Small intestine (tissue), 16 donors: ENCODE measurements at places on chromosomes 13 and 19. TPM values are rescaled to one million over a fixed set of nuclear protein-coding genes. Genes with fewer than 3 reads are reported as not detected.

DNA sequence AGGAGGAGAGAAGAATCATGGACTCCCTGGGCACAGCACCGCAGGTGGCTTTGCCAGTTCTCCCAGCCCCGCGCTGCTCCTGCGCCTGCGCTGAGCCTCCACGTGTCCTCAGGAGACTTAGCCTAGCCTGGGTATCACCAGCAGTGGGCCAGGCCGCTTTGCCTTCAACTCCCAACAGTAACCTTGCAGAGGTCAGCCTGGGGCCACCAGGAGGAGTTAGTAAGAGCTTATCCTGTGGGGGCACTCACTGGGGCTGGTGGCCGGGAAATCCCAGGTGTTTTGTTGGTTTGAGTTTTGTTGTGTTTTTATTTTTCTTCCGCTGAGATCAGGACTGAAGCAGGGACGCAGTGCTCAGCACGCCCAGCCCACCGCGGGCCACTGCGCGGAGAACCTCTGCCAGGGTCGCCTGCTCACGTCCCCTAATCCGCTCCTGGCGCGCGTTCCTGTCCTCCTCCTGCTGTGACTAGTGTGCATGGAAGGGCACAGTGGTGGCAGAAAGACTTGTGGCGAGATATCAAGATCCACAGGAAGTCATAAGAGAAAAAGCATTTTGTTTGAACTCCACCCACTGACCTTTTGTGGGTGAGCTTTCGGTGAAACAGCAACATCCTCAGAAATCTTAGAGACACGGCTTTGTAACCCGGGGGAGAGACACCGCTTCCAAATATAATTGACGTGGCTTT, 207.4 kb upstream of the RFC3 start:
- H3K36me3 ChIP-seq: no peaks in the 10 kb centered on the region
- H3K4me1 ChIP-seq: no peaks in the 10 kb centered on the region
- DNase-seq: peak; percentile 21
- H3K4me3 ChIP-seq: no peak overlapping the region
- no peaks in the 10 kb centered on the region for H3K27me3 ChIP-seq

- H3K36me3 ChIP-seq: peaks cover 50% of the 10 kb centered on the region
- DNase-seq: peak; percentile 95
- H3K27me3 ChIP-seq: no peaks in the 10 kb centered on the region
- H3K4me1 ChIP-seq: peaks cover 58% of the 10 kb centered on the region
Observed at GRCh38 chr19:46303322-46303690, 6.5 kb downstream of the HIF3A start.

- no peaks in the 10 kb centered on the region for H3K27me3 ChIP-seq
- H3K4me3 ChIP-seq: no peak overlapping the region
- no peaks in the 10 kb centered on the region for H3K4me1 ChIP-seq
Observed at GRCh38 chr13:82654861-82655855, 1227.1 kb downstream of the SLITRK1 start.

- H3K27me3 ChIP-seq: no peaks in the 10 kb centered on the region
- H3K36me3 ChIP-seq: peaks cover 5% of the 10 kb centered on the region
- DNase-seq: no peak
- H3K27ac ChIP-seq: peak overlapping the region; percentile 41
Observed at GRCh38 chr19:6219586-6220290, 60.0 kb downstream of the MLLT1 start.

- no peak overlapping the region for H3K4me3 ChIP-seq
- H3K4me1 ChIP-seq: no peaks in the 10 kb centered on the region
- no peaks in the 10 kb centered on the region for H3K36me3 ChIP-seq
Observed at GRCh38 chr13:105634059-105634458, 901.4 kb downstream of the EFNB2 start.

DNA sequence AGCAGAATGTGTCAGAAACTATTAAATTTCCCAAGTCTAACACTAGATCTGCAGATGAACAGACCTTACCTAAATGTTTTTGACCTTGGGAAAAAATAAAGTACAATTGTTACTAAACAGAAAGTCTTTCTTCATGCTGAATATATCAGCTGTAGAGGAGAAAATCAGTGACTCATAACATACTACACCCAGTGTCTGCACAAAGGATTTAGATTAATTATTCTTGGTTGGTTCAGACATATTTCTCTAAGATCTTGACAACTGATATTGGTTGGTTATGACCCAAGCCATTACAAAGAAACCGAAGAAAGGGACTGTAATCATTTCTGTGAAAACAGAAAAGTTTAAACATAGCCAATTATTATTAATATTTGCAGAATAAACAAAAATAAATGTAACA, 225.1 kb downstream of the HS6ST3 start:
- H3K27me3 ChIP-seq: no peaks in the 10 kb centered on the region
- no peaks in the 10 kb centered on the region for H3K4me1 ChIP-seq
- H3K4me3 ChIP-seq: no peak overlapping the region
- H3K27ac ChIP-seq: no peak overlapping the region
- H3K36me3 ChIP-seq: no peaks in the 10 kb centered on the region
- no peak for DNase-seq

- peaks cover 9% of the 10 kb centered on the region for H3K4me1 ChIP-seq
- H3K36me3 ChIP-seq: no peaks in the 10 kb centered on the region
- no peaks in the 10 kb centered on the region for H3K27me3 ChIP-seq
Observed at GRCh38 chr13:36418022-36418805, 14.1 kb upstream of the CCNA1 start.

DNA sequence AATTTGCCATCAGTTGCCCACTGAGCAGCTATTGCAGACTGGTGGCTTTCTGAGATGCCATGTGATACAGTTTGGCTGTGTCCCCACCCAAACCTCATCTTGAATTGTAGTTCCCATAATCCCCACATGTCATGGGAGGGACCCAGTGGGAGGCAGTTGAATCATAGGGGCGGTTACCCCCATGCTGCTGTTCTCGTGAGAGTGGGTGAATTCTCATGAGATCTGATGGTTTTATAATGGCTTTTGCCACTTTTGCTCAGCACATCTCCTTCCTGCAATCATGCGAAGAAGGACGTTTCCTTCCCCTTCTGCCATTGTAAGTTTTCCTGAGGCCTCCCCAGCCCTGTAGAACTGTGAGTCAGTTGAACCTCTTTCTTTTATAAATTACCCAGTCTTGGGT, 34.8 kb upstream of the ANKRD10 start:
- no peaks in the 10 kb centered on the region for H3K36me3 ChIP-seq
- no peak overlapping the region for H3K4me3 ChIP-seq
- no peak for DNase-seq
- H3K27me3 ChIP-seq: no peaks in the 10 kb centered on the region

DNA sequence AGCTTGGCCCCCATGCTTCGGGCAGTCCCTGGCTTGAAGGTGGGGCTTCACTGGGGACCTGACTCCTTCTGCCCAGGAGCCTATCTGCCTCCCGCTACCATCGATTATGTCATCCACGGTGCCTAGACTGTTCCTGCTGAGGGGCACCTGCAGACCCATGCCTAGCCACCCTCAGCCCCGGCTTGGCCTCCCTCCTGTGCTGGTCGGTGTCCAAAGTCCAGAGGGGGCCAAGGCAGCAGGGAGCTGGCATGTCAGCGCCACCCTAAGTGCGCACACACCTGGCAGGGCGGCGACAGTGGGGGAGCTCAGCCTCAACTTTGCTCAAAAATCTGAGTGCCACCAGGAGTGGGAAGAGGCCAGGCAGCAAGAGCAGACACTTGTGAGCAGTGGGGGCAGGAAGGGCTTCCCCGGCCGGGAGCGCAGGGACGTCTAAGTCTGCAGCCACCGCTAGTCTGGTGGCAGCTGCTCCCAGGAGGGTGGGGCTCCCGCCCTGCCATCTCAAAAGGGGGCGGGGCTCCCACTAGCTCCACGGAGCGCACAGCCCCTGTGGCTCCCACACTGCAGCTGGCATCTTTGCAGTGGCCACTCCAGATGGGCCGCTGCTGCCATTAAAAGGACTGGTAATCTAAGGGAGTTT, 13.5 kb upstream of the URAD start:
- no peak for DNase-seq
- H3K4me3 ChIP-seq: no peak overlapping the region
- no peaks in the 10 kb centered on the region for H3K4me1 ChIP-seq
- no peak overlapping the region for H3K27ac ChIP-seq
- no peaks in the 10 kb centered on the region for H3K36me3 ChIP-seq

DNA sequence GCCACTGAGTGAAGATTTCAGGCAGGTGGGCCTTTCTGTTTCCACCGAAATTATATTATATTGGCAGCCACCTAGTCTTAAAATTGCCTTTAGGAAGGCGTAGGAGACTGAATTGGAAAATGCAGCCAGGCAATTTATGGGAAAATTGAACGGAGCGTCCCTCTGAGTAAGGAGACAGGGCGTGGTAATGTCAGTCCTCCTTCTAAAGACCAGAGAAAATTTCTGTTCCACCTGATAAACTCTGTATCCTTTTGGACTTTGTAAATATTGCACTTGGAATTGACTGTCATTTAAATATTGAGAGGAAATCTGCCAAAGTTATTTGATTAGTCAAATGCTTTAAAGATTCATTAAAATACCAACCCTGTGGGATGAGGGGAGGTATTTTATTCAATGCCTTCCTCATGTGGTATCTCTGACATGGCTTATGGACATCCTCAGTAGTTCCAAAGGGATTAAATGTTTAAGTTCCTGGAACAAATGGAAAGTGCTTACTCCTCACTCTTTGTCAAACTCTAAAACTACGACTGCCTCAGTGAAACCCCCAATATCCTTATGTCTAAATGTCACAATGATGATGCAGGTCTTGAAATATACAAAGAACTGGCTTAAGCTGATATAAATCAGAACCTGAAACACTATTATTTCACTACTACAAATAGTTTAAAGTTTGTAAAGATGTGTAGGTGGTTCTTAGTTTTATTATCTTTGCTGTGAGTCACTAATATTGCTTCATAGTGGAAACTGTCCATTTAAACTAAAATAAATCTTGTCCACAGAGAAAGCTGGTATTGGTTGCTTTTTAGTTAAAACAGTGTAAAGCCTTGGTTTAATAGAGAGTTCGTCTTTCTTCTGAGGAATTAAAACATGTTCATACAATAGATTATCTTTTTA, 203.2 kb downstream of the FGF14 start:
- no peak overlapping the region for H3K4me3 ChIP-seq
- no peak overlapping the region for H3K27ac ChIP-seq
- H3K36me3 ChIP-seq: no peaks in the 10 kb centered on the region
- DNase-seq: no peak
- H3K27me3 ChIP-seq: no peaks in the 10 kb centered on the region

GRCh38 chr19:903266-903797, 9.7 kb downstream of the R3HDM4 start:
- H3K27ac ChIP-seq: no peak overlapping the region
- H3K4me1 ChIP-seq: no peaks in the 10 kb centered on the region
- H3K36me3 ChIP-seq: peaks cover 5% of the 10 kb centered on the region
- no peak overlapping the region for H3K4me3 ChIP-seq
- no peak for DNase-seq

DNA sequence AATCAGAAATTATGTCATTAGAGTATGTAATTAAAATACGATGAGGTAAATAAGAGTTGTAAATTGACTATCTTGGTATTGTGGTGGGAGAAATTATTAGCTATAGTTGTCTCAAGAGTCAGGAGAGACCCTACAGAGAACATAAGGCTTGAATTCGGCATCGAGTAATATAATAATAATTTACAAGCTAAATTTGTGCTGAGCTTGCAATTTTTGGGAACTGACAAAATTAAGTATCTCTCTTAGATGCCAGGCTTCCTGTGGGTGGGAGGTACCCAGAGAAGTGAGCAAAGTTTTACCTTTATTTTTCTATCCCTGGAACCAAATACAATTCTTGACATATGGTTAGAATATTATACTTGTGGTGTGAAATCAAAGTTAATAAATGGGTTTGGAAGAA, 1637.0 kb downstream of the EFNB2 start:
- H3K27ac ChIP-seq: no peak overlapping the region
- no peaks in the 10 kb centered on the region for H3K36me3 ChIP-seq
- no peak overlapping the region for H3K4me3 ChIP-seq
- H3K27me3 ChIP-seq: no peaks in the 10 kb centered on the region
- no peak for DNase-seq
- H3K4me1 ChIP-seq: no peaks in the 10 kb centered on the region

GRCh38 chr19:48489608-48490216, 20.5 kb downstream of the CYTH2 start:
- H3K27ac ChIP-seq: no peak overlapping the region
- DNase-seq: peak; percentile 82
- no peaks in the 10 kb centered on the region for H3K27me3 ChIP-seq
- H3K4me3 ChIP-seq: no peak overlapping the region

DNA sequence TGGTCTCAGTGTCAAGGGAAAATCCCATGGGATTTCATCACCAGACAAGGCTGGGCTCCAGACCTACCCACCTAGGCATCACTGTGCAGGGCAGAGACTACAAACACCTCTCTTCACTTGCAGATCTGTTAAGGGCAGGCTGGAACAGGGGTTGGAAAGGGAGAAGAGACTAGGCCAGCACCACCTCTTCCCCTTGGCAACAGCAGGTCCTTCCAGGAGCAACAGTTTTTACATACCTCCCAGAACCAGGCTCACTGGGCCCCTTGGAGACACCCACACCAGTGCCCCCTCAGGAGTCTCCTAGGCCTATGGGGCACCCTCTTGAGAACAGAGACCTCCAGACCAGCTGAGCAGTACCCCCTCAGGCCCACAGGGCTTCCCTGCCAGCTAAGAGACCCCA, 2.5 kb upstream of the UBE2M start:
- H3K27me3 ChIP-seq: no peaks in the 10 kb centered on the region
- peaks cover 4% of the 10 kb centered on the region for H3K36me3 ChIP-seq
- H3K4me3 ChIP-seq: no peak overlapping the region
- H3K4me1 ChIP-seq: peaks cover 8% of the 10 kb centered on the region

- DNase-seq: no peak
- H3K4me3 ChIP-seq: no peak overlapping the region
Observed at GRCh38 chr13:28268800-28269223, 130.5 kb downstream of the PAN3 start.

GRCh38 chr19:38877781-38878574, at the start of gene RINL:
Gene RINL, minus strand, starts transcription at chr19:38878275. Its CDS starts 1,533 bp downstream, at chr19:38876742.
- H3K36me3 ChIP-seq: peaks cover 61% of the 10 kb centered on the region
- peak within 1 kb of the TSS; percentile 26 for H3K4me3 ChIP-seq
- no peaks in the 10 kb centered on the region for H3K27me3 ChIP-seq
- peak; percentile 88 for DNase-seq
- H3K27ac ChIP-seq: peak within 1 kb of the TSS; percentile 91

GRCh38 chr19:31285744-31286143, 63.5 kb downstream of the TSHZ3 start:
- no peaks in the 10 kb centered on the region for H3K4me1 ChIP-seq
- no peak overlapping the region for H3K4me3 ChIP-seq
- no peaks in the 10 kb centered on the region for H3K36me3 ChIP-seq
- no peak overlapping the region for H3K27ac ChIP-seq
- no peaks in the 10 kb centered on the region for H3K27me3 ChIP-seq

LIM2 gene
- not detected for polyA plus RNA-seq

PSG3 gene
- polyA plus RNA-seq: not detected

CD22 gene
- 5.0 TPM for polyA plus RNA-seq
